ENCODE measurements at places on chromosomes 16 and 17.

GRCh38 chr16:4915226-4915761 lies 21.7 kb downstream of the PPL start:
- DNase-seq, result no peak

DNA sequence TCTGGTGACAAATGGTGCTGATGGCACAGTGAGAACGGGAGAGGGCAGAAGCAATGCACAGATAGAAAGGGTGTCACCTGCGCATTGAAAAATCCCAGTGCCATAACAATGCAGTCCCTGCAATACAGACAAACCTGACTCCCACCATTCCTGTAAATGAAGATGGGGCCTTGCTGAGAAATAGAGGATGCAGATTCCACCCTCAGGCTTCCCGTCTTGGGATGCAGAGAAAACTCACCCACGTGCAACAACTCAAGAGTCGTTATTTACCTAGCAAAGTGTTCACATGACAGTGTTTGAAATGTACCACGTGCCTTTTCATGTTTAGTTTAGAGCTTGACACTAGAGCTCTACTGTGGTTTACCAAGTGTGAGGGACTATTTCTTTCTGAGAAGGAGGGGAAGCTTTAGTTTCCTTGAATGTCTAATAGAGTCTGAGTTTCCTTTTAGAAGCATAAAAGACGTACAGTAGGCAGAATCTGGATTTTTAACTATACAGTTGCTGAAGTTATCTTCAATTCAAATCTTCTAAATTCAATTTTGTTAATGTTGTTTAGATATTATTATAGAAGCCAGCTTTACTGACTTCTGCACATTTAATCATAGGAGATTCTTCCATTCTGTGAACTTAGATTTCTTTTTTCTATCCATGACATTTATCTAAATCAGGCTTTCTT lies 35.6 kb downstream of the WWOX start:
- no peak for DNase-seq

GRCh38 chr16:87227296-87227951 lies 89.8 kb downstream of the C16orf95 start:
- DNase-seq, result no peak

DNA sequence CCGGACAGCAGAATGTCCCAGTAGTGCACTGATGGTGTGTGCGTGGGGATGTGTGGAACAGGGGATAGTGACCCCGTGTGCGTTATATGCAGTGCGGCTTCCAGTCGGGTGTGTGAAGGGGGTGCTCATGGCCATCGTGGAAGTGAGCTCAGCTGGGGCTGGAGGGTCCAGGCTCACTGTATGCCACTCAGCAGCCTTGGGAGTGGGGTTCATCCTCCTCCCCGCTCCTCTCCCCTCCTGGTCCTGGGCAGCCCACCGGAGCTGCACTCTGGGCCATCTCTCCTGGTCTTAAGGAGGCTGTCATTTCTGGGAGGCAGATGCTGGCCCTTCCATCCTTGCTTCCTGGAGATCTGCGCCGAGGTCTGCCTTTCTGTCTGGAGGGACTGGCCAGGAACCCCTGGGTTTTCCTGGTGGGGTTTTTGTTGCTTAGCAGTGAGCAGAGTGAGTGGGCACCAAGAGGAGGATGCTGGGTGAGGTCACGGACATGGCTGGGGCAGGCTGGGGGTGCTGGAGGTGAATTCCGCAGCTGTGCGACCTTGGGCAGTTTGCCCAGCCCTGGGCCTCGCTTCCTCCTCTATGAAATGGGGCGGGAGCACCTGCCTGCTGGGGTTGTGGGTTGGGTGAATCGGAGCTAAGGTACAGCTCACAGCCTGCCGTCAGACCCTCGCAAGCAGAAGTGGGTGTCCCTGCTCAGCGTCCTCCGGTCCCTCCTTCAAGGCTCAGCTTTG lies 164.1 kb downstream of the SEC14L1 start:
- no peak for DNase-seq

- DNase-seq, result no peak
Measured at GRCh38 chr16:50334106-50334975, 34.4 kb downstream of the BRD7 start.

GRCh38 chr16:371515-372301 lies 1.4 kb upstream of the MRPL28 start:
- no peak for DNase-seq

DNA sequence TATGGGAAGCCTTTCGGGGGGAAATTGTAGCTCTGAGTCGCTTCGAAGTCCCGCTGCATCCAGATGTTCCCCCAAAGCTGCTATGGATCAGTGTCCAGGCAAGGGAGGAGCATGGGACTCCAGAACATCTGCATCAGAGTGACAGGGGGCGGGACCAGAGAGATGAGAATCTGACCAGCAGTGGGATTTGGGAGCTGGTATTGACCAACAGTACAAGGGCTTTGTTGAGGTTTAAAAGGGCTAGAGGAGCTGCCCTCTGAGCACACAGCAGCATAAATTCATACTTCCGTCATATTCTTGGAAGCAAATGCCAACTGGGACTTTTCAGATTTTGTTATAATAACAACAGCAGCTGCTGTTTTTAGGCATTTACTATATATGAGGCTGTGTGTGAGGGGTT lies 10.6 kb downstream of the RBFOX1 start:
- DNase-seq, result no peak

GRCh38 chr17:80971704-80972304 lies 19.8 kb upstream of the CHMP6 start:
- no peak for DNase-seq

DNA sequence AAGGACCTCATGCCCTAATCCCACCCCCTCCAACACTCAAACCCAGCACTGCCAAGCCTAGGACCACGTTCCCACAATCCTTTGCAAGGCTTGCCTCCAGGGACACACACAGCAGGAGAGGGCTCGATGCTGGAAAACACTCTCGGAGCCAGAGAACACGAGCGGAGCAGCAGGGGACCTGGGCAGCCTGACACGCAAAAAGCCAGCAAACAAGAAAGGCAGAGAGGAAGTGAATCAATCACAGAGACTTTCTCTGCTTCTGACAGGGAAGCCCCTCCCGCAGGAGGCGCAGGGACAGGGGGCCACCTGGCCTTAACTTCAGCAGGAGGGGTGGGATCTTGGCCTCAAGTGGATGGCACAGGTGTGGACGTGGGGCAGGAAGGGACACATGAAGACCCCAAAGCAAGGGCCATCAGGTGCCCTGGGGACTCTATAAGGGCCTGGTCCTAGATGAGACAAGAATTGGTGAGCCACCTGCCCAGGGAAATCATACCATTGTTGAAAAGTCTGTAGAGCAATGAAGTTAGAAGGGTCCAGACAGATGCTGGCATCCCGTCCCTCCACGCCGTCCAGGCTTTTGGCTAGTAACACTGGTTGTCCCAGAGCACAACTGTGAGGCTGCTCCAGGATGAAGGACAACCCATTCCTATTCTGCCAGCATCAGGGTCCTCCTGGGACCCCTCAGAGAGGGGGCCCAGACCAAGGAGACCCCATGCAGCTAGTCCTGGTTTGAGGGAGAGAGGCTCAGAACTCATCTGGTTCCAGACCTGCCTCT lies 2.2 kb downstream of the SDK2 start:
- no peak for DNase-seq

DNA sequence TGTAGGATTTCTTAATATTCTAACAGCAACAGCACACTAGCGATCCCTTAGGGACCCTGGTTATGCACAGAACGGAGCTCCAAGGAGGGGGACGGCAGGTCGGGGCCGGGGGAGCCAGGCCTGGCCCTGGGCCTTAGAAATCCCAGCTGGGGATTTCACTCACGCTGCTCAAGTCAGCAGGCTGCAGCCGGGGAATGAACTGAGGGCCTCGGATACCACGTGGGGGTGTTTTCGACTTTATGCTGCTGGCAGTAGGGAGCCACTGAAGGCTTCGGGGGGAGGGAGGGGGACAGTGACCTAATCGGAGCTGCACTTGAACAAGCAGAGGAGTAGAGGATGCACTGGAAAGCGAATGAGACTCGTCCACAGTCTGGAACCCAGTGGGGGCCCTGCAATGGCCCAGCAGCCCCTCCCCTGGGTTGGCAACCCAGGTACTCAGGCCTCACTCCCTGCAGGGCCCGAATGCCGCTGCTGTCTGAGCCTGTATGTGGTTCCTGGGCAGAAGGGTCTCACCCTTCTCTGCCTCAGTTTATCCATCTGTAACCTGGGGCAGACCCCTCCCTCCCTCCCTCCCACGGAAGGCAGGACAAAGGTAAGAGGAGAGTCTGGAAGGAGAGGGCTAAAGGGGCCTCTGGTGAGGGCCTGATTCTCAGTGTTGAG lies 53.7 kb downstream of the RPH3AL start:
- no peak for DNase-seq

- no peak for DNase-seq
Measured at GRCh38 chr17:57808882-57809281, 41.0 kb downstream of the MRPS23 start.

GRCh38 chr17:75661531-75661930 lies 5.4 kb downstream of the RECQL5 start:
- DNase-seq, result no peak

- DNase-seq, result no peak
Measured at GRCh38 chr16:77553130-77553529, 118.3 kb upstream of the ADAMTS18 start.

- no peak for DNase-seq
Measured at GRCh38 chr16:9869776-9870175, 312.5 kb downstream of the GRIN2A start.

DNA sequence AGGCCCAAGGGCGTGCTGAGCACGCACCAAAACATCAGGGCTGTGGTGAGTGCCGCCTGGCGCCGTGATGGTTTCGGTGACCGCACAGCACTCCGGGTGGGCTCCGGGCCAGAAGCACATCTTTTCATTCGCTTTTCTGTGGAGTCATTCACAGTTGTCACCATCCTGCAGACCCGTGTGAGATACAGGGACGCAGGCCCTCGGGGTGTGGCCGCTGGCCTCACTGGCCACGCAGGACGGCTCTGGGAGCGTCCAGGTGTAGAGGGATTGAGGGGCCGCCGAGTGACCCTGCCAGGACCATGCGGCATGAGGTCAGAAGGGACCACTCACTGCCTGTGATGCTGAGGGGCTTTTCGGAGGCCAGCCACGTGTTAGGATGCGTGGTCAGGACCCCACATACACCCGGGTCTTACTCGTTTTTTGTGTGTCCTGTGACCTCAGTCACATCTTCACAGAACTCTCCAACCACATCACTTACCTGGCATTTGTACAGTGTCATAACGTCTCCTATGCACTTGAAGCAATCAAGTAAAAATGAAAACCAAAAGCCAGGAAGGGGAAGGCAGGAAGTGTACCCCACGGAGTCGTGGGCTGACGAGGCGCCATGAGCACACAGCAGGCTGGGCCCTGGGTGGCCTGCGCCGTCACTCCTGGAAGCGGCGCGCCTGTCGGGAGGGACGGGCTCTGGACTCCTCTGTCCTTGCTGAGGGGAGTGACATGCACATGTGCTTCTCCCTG lies 7.8 kb downstream of the ACSF3 start:
- no peak for DNase-seq

GRCh38 chr17:75692976-75693375 lies 25.8 kb downstream of the SAP30BP start:
- no peak for DNase-seq

DNA sequence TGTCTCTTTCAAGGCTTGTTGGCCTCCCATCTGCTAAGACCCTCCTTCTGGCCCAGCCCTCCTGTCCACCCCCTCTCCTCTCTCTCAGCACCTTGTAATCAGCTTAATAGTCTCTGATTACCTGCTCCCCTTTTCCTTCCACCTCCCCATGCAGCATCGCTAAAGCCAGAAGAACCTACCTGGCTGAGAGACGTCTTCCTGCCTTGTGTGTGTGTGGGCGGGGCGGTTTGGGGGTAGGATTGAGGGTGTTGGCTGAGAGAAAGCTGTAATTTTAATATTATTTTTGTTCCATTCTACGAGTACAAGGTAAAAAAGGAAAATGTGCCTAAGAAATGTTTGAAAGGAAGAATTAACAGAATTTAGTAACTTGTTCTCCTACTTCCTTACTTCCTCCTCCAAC lies 3.4 kb downstream of the DNAH9 start:
- DNase-seq, result no peak

DNA sequence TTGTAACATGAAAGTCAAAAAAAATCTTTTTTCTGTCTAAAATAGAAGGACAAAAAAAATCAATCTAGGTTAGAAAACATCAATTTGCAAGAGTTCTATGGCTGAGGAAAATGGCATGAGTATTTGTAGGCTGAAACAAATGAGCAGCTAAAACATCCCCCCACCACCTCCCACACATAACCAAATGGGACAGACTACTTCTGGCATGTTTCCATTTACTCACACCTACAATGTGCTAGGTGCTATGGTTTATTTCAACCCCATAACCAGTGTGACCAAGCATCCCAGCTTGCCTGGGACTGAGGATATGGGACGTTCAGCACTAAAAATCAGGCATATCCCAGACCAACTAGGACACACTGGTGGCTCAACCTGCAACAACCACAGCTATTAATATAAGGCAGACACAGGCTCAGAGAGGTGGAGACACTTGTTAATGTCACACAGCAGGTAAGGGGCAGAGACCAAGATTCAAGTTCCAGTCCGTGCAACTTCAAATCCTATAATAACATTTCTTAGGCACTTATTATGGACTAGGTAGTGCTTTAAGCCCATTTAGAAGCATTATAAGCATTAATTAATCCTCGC lies 96.0 kb downstream of the XYLT1 start:
- no peak for DNase-seq

DNA sequence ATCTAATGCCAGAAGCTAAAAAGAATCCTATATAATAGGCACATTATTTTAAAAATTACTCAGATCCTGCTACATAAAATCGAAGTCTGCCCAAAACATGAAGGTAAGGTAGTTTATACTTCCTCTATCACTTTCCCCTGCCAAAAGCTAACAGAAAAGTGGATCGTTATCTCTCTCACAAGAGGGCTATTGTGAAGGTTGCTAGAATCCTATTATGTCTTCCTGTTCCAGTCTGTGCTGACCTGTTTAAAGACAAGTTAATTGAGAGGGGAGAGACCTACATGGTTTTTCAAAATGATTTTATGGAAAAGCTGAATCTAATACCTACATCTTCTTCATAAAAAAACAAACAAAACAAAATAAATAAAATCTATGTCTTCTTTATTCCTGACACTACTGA lies 1410.9 kb upstream of the CDH8 start:
- DNase-seq, result no peak

- DNase-seq, result no peak
Measured at GRCh38 chr16:52022177-52022576, 524.8 kb downstream of the TOX3 start.

GRCh38 chr17:7530023-7530900 lies 18.6 kb upstream of the TNFSF12 start:
- DNase-seq, result no peak

DNA sequence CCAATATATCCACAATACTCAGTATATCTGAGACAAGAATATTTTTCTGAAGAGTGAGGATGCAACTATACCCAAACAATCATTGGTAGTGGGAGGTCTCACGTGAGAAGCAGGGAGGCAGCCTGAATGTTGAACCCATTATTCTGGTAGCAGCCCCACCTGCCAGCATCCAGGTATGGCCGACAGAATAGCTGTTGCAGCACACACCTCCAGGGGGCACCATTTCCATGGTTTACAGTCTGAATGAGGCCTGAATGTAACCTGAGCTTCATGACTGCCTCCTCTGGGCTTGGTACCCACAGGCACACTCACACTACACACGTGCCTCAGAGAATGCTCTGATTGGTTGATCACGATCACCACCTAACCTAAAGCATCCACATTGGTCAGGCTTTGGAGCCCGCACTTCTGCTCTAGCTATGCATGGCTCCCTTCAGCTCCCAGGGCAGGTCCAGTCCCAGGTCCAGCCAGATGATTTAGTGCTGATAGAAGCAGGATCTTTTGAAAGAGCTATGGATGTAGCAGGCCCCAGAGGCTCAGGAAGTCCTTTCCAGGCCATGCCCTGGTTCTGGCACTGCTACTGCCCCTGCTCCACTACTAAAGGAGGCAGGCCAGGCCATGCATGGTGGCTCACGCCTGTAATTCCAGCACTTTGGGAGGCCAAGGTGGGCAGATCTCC lies 11.0 kb upstream of the CBFB start:
- DNase-seq, result peak; percentile 78
